Colonic mucosa (tissue), 4 donors: ENCODE measurements at places on chromosomes 11 and 22.

- H3K27ac ChIP-seq: no peak overlapping the region
- no peak overlapping the region for H3K4me3 ChIP-seq
- DNase-seq: no peak
- no peaks in the 10 kb centered on the region for H3K27me3 ChIP-seq
- no peaks in the 10 kb centered on the region for H3K36me3 ChIP-seq
These were observed 43.4 kb upstream of the TMPRSS4 start for GRCh38 chr11:118033443-118033842.

GRCh38 chr11:6531267-6531752, 34.2 kb downstream of the DNHD1 start:
- no peaks in the 10 kb centered on the region for H3K36me3 ChIP-seq
- H3K4me1 ChIP-seq: no peaks in the 10 kb centered on the region
- DNase-seq: no peak
- no peak overlapping the region for H3K27ac ChIP-seq

DNA sequence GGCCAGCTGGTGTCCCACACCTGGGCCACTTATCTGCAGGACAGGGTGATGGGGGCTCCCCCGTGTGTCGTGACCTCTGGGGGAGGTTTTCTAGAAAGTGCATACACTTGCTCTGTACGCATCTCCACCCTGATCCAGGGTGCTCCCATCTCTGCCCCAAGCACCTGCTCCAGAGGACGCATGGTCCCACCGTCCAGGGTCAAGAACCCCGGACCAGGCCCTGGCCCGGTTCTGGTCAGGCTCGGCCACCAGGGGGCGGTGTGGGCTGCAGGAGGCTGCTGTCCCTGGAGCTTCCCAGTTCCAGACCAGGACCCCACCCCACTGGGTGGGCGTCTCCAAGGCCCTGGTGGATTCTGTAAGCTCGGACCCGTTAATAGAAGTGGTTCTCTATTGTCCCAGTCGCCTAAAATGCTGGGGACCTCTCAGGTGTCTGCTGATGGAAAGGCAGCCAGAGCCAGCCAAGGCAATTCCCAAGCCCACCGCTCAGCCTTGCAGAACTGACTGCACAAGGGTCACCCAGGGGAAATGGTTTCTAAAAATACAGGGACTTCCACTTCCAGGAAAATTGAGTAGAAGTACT, 34.7 kb upstream of the SEPTIN5 start:
- no peaks in the 10 kb centered on the region for H3K27me3 ChIP-seq
- no peak overlapping the region for H3K27ac ChIP-seq
- no peak overlapping the region for H3K4me3 ChIP-seq
- peak; percentile 37 for DNase-seq
- no peaks in the 10 kb centered on the region for H3K36me3 ChIP-seq

DNA sequence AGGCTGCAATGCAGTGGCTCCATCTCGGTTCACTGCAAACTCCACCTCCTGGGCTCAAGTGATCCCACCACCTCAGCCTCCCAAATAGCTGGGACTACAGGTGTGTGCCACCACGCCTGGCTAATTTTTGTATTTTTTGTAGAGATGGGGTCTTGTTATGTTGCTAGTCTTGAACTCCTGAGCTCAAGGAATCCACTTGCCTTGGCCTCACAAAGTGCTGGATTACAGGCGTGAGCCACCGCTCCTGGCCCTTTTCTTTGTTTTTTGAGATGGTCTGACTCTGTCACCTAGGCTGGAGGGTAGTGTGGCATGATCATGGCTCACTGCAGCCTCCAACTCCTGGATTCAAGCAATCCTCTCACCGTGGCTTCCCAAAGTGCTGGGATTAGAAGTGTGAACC, 21.0 kb downstream of the ARFGAP3 start:
- H3K4me3 ChIP-seq: no peak overlapping the region
- no peak for DNase-seq
- no peaks in the 10 kb centered on the region for H3K36me3 ChIP-seq
- H3K27ac ChIP-seq: no peak overlapping the region
- no peaks in the 10 kb centered on the region for H3K4me1 ChIP-seq
- H3K27me3 ChIP-seq: no peaks in the 10 kb centered on the region

- H3K4me3 ChIP-seq: no peak overlapping the region
- H3K27ac ChIP-seq: no peak overlapping the region
- no peaks in the 10 kb centered on the region for H3K4me1 ChIP-seq
- no peak for DNase-seq
- H3K27me3 ChIP-seq: no peaks in the 10 kb centered on the region
These were observed 2.9 kb upstream of the FZD4 start for GRCh38 chr11:86957976-86958646.

- no peak overlapping the region for H3K27ac ChIP-seq
- H3K27me3 ChIP-seq: no peaks in the 10 kb centered on the region
These were observed 1.2 kb downstream of the USP2 start for GRCh38 chr11:119380160-119380826.

DNA sequence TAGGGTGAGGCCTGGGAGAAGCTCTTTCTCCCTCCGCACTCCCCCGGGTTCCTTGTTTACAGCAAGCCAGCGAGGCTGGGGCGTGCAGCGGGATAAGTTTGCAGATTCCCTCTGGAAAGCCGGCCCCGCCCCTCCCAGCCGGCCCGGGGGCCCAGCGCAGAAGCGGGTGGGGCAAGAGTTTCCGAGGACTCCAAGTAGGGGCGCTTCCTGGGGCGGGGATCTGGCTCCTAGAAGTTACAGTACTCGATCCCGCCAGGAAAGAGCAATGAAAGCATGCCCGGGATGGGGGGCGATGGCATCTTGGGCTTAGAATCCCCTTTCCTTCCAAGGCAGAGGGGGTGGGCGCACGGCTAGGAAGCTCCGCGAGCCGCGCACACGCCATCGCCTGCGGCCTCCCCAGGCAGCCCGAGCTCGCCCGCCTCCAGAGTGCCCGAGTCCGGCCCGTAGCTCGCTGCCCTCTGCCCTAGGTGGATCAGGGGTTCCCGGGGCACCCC, 385 bp downstream of the TST start:
- H3K4me3 ChIP-seq: peak overlapping the region; percentile 87
- peak overlapping the region; percentile 99 for H3K27ac ChIP-seq
- peaks cover 49% of the 10 kb centered on the region for H3K4me1 ChIP-seq

DNA sequence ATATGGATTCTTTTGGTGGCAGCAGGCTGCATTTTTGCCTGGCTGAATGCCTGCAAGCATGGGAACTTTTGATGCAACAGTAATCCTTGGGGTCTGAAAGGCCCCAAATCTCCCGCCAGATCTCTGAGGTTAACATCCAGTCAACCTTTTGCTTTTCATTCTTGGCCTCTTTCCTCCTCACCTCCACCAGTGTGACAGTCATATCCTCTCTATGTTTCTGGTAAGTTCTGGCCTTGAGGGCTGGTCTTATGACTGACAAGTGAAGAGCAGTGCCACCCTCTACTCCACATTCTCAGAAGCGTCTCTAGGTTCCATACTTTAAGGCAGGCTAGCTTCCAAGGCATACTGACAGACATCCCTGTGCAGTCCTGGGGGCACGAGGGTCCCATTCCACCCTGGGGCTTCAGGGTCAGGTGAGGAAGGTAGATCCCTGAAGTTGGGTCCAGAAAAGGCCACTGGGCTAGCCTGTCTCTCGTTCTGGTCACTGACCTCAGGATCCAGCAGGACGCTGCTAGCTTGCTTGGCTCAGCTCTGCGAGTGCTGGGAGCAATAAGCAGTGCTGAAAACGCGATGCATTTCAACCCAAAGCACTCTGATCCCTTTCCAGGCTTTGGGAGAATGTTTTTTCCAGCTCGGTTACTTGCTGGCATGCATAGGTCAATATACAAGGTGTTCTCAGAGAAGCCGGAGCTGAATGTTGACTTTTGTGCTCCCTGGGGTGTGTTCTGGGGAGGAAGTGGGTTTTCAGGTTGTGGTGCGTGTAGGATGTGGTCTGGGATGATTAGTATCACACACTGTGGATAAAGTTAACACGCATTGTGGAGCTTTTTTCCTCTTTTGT, 75.2 kb downstream of the PTPRJ start:
- H3K27me3 ChIP-seq: no peaks in the 10 kb centered on the region
- H3K4me3 ChIP-seq: no peak overlapping the region
- peak overlapping the region; percentile 63 for H3K27ac ChIP-seq
- DNase-seq: peak; percentile 71

GRCh38 chr22:49489821-49490220, 337.9 kb downstream of the BRD1 start:
- no peak overlapping the region for H3K27ac ChIP-seq
- no peak overlapping the region for H3K4me3 ChIP-seq
- no peaks in the 10 kb centered on the region for H3K4me1 ChIP-seq
- no peaks in the 10 kb centered on the region for H3K36me3 ChIP-seq
- H3K27me3 ChIP-seq: no peaks in the 10 kb centered on the region
